GM12878 (cell line): ENCODE measurements at places on chromosomes 2 and 18.

- DNase-seq: no peak
Observed at GRCh38 chr18:28584731-28585130, 407.8 kb upstream of the CDH2 start.

- DNase-seq: no peak
Observed at GRCh38 chr18:36850527-36851201, 21.7 kb downstream of the KIAA1328 start.

GRCh38 chr2:144027593-144027992 lies 492.3 kb downstream of the ZEB2 start:
- DNase-seq: no peak

GRCh38 chr2:172109256-172109987 lies 6.7 kb upstream of the DLX2 start:
- DNase-seq: no peak

DNA sequence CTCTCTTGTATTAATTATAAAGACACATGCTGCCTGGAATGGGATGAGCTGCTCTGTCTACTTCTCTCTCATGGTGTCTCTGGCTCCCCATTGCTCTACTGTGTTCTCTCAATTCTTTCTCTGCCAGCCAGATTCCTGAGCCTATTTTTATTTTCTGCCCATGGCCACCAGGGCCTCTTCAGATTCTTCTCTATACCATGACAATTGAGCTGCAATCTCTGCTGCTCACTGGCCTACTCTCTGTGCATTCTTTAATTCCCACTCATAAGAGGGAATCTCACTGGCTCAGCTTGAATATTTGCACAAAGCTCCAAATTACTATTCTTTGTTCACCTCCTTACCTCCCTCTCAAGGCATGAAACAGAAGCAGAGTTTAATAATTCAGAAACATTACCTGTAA lies 161.4 kb upstream of the GULP1 start:
- no peak for DNase-seq

DNA sequence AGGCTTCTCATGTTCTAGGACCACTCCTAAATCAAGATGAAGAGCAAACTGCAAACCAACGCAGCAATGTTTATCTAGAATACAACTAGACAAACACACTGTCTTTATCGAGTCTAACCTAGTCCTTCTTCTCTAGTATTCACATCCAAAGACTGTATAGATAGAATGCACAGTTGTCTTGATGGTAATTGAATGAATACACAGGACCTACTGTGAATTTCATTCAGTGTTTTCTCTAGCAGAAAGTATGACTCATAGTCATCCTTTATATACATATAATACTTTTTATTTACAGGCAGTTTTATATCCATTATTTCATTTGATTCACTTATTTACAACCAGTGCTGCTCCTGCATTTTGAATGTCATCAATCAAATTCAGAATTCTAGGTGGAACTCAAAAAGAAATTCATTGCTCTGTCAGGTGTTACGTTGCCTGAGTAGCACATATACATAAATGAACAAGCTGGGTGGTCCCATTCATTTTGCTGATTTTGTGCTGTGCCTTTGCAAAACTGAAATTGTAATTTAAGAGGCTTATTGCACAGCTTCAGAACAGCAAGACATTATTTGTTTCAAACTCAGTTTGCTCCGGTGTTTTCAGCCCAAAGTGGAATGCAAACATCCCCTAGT lies 374.8 kb downstream of the EPHA4 start:
- no peak for DNase-seq

DNA sequence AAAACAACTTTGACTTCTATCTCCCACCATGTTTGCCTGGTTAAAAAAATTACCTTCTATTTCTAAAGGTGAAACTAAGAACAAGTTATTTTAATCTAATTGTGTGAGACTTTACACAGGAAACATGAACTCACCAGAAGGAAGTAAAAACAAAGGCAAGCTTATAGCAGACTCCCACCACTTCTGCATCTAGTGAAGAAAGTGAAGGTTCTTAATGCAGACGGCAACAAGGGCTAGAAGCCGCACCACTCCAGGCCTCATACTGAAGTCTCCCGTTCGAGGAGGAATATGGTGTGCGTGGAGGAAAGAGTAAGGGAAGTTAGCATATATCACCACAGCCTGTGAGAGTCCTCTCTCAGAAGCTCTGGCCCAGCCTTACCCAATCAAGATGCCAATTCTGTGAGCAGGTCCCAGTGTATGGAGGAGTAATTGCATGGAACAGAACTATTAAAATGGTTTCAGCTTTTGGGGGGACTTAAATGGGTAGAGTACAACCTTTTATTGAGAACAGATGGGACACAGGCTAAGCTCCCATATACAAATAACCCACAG lies 958.7 kb downstream of the BCL11A start:
- DNase-seq: no peak

DNA sequence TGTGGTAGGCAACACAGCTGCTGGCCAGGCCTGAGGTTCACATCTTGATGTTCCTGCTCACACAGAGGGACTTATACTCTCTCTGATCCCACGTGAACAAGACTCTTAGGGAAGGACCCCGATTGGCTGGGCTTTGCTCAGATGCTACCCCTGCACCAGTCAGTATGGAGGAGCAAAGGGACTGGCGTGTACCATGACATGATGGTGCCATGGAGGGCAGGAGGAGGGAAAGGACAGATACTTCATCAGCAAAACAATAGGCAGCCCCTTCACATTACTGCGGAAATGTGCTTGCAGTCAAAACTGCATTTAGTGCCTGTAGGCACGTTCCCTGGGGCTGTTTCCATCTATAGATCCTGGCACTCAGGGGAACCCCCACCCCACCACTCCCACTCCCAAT lies 42.7 kb downstream of the ZFP36L2 start:
- no peak for DNase-seq

- no peak for DNase-seq
Observed at GRCh38 chr2:239852272-239852671, 172.9 kb downstream of the NDUFA10 start.

- no peak for DNase-seq
Observed at GRCh38 chr2:186862869-186863709, 14.1 kb upstream of the ZSWIM2 start.

GRCh38 chr2:171678619-171679018 lies 8.7 kb upstream of the DYNC1I2 start:
- no peak for DNase-seq

- DNase-seq: no peak
Observed at GRCh38 chr2:128533101-128533500, 214.4 kb upstream of the HS6ST1 start.

DNA sequence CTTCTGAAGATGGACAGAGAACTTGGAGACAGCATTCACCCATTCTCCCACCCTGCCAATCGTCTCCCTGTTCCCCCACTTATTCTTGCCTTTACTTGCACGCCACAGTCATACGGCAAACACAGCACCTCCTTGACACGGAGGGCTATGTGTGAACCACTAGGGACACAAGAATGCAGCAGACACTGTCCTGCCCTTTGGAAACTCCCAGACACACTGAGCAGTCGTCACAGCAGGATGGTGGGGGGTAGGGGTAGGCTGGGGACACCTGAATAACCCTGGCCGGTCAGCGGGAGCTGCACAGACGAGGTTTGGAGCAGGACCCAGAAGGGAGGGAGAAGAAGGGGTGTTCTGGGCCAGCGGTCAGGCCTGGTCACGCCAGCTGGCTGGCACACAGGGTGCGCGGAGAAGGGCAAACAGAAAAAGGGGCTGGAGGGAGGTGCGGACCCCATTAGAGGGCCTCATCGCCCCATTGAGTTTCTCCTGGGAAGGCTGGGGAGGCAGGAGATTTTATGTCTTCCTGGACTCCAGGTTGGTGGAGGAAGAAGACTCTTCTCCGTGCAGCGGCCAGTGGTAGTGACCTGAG lies 40.0 kb upstream of the FOSL2 start:
- no peak for DNase-seq

DNA sequence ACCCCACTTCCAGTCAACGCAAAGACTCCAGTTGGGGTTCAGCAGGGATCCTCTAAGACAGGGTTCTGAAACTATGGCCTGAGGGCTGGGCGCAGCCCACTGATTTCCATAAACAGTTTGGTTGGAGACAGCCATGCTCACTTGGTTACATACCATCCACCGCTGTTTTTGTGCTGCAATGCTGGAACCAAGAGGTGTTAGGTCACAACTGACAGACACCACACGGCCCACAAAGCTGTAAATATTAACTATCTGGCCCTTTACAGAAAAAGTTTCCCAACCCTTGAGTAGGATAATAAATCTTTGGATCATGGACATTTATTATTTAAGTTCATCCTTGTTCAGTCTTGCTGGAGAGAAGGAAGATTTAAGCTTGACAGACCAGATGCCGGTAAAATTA lies 8.4 kb upstream of the CD226 start:
- no peak for DNase-seq

GRCh38 chr2:24076849-24077534 lies 866 bp upstream of the SF3B6 start:
- DNase-seq: no peak

- no peak for DNase-seq
Observed at GRCh38 chr2:7748717-7749415, 831.7 kb downstream of the RNF144A start.

GRCh38 chr2:85534099-85534498 lies 4.9 kb upstream of the MAT2A start:
- no peak for DNase-seq

GRCh38 chr2:196233805-196234475 lies 62.6 kb upstream of the STK17B start:
- DNase-seq: peak; percentile 60

DNA sequence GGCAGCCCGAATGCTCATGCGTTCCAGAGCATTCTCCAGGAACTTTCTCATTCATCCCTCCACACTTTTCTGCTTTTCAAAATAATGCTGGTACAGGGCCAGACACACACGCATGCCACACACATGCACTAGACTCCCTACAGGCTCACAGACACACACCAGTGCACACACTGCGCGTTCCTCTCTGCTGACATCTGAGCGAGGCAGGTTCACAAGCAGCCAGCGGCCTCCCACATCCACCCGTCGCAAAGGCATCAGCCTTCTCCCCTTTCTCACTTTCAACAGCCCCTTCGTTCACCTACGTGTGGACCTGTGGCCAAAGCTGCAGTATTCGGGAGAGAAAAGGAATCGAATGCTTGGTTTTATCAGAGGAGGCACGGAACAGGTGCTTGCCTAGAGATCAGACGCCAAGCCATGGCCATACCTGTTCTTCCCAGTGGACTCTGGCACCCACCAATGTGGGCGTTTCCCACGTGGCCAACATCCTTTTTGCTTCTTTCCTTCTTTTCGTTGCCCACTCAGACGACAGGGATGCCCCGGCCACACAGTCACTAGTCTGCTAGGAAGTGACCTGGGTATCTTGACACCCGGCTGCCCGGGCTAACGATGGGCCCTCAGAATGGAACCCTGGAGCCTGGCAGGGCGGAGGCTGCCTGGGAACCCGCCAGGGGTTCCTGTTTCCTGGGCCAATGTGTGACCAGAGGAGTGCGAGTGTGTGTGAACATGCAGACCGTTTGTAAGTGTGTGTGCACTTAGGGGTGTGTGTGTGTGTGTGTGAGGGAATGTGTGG lies 85.8 kb upstream of the ID2 start:
- DNase-seq: no peak

DNA sequence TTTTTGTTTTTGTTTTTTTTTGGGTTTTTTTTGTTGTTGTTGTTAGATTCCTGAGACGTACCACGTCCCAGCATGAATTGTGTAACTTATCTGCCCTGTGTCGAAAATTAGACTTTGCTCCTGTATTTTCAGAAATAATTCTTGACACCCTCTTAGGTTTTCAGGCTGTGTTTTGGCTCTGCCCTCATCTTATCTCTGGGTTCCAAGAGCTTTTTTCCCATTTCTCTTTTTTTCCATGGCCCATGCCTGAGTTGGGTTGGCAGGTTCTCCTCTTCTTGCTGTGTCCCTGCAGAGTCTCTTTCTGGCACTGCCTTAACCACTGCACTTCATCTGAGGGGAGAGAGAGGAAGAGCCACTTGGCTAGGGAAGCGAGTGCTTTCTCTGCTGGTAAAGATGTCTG lies 42.4 kb downstream of the CTIF start:
- no peak for DNase-seq

GRCh38 chr18:34976899-34977837 lies 64.0 kb upstream of the MAPRE2 start:
- no peak for DNase-seq

DNA sequence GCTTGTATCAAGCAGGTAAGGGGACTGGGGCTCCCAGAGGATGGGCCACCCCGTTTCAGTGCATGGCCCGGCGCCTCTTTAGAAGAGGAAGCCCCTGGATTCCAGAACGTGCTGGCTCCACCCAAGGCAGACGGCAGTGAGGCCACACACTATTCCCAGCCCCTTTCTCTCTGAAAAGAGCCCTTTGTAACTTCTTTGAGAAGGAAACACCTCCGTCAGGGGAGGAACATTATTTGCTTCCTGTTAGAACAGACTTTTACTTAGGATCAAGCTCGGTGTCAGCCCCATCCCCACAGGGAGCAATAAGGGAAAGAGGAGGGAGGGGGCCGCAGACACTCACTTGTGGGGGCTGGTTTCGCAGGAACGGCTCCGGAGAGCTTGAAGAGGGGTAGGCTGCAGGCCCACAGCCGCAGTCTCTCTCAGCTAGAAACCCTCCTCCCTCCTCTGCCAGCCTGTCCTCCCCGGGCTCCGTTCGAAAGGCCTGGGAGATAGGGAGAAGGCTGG lies 49.6 kb upstream of the RMDN2 start:
- no peak for DNase-seq

- DNase-seq: no peak
Observed at GRCh38 chr2:178924817-178925216, 117.6 kb upstream of the TTN start.

- DNase-seq: no peak
Observed at GRCh38 chr18:59265974-59266369, 7.3 kb downstream of the RAX start.

GRCh38 chr2:228493852-228494251 lies 312.4 kb upstream of the SPHKAP start:
- DNase-seq: no peak

DNA sequence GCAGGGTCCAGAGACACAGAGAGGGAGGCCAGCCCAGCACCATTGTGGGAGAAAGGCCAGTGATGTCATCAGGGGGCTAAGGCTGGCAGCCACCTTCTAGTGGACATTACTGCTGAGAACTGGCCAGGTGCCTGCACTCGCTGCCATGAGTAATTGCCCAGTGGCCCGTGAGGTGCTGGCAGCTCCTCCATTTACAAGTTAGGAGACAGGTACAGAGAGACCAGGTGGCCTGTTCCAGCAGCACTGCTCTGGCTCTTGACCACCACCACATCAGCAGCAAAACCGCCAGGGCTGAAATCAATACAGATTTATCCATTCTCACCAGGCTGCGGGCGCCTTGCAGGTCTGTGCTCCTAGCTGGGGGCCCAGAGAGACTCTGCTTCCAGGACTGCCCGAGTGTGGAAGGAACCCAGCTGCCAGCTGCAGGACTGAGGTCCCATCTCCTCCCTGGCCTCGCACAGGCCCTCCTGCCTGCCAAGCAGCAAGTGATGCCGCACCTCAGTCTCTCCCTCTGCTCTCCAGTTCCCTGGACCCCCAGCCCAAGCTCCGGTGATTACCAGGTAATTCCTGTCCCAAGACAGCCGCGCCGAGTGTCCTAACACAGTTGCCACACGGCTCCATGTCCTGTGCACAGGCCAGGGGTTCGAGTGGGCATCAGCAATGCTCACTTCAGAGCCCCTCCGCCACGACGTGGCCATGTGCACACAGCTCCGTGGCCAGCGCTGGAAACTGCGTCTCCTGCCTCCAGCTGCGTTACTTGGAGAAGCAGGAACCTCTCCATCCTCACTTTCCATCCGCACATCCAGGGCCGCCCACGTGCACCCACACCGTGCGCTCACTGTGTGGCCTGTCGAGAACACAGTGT lies 101.0 kb upstream of the CTDP1 start:
- no peak for DNase-seq
